ENCODE measurements at places on chromosomes 11 and 22.

- no peak for DNase-seq
Measured at GRCh38 chr11:17263769-17264168, 12.8 kb upstream of the NUCB2 start.

DNA sequence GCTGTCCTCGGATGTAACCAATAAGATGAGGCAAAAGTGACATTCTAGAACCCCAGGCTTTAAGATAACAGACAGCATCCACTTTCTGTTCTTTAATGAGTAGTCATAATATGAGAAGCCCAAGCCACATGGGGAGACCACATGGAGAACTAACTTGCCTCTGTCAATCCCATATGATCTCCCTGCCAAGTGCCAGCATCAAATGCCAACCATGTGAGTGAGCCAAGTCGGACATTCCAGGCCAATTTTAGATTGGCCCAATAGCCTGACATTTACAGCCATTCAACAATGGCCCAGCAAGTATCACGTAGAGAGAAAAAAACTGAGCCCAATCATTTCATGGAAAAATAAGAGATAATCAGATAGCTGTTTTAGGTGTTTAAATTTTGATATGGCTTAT, 2048.3 kb upstream of the RAG2 start:
- no peak for DNase-seq

DNA sequence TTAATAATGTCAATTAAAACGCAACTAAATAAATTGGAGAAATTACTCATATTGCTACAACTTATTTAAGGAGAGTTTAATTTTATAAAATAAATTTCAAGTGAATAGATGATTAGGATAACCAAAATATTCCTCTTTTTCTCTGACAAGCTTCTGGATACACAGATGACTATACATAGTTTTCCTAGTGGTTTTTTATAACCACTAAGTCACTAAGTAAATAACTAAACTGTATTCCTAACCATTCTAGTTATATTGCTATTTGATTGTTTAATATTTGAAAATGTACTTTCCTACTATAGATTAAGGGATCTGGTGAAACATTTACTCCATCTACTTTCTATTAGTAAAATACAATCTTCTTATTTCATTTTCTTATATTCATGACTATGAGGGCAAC, 4.7 kb upstream of the ANGPTL5 start:
- DNase-seq: no peak

- DNase-seq: no peak
Measured at GRCh38 chr11:9639099-9639498, 24.8 kb upstream of the SWAP70 start.

- DNase-seq: no peak
Measured at GRCh38 chr22:27022274-27022895, 365.0 kb downstream of the MIAT start.

- DNase-seq: no peak
Measured at GRCh38 chr22:29394931-29395581, 6.7 kb upstream of the AP1B1 start.

- DNase-seq: no peak
Measured at GRCh38 chr11:70076461-70076931, 1.6 kb upstream of the ANO1 start.

DNA sequence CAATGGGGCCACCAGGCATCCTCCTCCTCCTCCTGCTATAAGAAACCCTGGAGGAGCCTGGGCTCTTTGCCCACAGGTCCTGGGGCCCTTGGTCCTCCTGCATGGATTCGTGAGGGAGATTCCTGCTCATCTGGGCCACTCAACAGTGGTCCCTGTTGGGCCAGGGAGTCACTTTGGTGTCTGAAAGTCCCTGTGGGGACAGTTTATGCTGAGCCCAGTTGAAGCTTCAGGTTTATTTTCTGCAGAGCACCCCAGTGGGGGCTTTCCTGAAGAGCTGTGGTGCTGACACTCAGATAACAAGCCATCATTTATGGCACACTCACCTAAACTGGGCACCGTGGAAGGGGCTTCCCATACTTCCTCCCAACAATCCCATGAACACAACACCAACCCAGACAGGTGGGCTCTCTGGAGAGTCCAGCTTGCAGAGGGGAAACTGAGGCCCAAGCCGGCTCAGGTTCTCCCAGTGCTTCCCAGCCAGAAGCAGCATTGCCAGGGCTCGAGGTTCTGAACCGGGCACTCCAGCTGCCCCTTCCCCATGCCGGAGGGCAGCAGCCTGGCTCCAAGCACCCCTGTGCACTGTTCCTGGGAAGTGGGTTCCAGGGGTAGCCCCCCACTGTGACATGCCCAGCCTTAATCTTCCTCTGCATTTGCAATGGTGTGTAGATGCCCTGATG, 91.3 kb downstream of the MYEOV start:
- no peak for DNase-seq

DNA sequence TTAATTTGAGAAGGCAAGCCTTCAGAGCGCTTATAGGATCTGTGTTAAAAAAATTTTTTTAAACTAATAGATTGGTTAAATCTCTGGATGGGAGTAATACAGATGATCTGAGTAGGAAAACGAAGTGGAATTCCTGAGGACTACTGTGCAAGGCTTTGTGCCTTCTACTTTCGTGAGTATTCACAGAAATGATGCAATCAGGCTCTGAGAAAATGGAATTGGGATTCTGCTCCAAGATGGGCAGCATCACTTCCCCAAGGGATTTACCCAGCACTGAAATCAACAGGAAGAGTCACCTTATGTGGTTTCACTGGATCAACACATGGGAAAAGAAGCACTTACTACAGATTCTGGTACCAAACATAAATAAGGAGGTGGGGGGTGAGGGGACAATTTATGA, 12.5 kb downstream of the KMT5B start:
- no peak for DNase-seq

GRCh38 chr22:30221121-30221992, 25.2 kb downstream of the LIF start:
- no peak for DNase-seq

GRCh38 chr11:12680246-12680939, 6.2 kb downstream of the TEAD1 start:
- peak; percentile 57 for DNase-seq

- no peak for DNase-seq
Measured at GRCh38 chr11:62264004-62264403, 6.0 kb upstream of the SCGB2A2 start.

DNA sequence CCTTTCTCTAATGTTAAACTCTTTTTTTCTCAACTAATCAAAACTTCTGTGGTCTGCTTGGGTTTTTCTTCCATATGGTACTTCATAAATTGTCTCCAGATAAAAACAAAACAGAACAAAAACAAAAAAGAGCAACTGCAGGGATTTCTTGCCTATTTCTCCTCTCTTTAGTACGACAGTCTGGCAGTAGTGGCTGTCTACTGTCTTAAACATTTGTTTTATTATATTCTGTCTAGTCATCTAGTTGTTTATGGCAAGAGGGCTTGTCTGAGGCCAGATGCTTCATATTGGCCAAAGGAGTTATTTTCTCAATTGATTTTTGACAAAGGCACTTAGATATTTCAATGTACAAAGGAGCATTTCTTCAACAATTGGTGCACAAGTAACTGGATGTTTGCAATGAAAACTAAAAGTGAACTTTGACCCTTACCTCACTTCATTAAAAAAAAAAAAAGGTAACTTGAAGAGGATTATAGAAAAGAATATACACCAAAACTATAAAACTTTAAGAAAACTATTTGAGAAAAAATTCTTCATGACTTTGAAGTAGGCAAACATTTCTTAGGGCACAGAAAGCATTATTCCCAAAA, 404.2 kb downstream of the LUZP2 start:
- DNase-seq: no peak

DNA sequence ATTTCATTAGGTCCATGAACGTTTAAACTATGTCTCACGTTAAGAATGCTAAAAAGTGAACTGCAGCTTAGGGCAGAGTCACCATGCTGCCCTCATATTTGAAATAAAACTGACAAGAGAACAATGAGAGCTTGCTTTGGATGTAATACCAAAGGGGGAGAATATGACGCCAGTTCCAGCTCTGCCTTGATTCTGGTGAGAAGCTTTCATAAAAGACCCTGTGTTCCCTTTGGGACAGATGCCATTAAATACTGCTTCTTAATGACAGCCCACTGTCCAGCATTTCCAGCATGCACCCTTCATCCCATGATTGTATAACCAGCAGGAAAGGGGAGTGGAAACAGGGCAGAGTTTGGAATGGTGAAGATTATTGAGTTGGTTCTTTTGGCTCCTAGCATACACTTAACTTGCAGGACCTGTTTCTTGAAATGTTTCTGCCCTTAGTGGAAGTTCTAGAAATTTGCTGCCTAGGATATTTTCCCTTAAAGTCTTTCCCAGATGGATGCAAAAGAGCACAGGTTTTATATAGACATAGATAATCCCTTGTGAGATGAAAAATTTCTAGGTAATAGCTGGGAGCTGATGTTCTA, 139.3 kb upstream of the LDLRAD3 start:
- DNase-seq: no peak

DNA sequence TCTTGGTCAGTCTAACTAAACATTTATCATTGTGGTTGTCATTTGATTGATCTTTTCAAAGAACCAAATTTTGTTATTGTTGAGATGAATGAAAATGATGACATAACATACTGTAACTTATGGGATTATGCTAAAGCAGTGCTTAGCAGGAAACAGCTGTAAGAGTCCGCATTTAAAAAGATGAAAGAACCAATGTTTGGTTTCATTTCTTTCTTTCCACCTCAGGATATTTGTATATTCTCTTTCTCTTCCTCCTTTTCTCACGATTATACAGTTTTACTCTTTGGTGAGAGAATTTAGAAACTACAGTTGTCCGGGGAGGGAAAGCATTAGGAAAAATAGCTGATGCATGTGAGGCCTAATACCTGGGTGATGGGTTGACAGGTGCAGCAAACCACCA, 23.1 kb downstream of the PIH1D2 start:
- DNase-seq: no peak

DNA sequence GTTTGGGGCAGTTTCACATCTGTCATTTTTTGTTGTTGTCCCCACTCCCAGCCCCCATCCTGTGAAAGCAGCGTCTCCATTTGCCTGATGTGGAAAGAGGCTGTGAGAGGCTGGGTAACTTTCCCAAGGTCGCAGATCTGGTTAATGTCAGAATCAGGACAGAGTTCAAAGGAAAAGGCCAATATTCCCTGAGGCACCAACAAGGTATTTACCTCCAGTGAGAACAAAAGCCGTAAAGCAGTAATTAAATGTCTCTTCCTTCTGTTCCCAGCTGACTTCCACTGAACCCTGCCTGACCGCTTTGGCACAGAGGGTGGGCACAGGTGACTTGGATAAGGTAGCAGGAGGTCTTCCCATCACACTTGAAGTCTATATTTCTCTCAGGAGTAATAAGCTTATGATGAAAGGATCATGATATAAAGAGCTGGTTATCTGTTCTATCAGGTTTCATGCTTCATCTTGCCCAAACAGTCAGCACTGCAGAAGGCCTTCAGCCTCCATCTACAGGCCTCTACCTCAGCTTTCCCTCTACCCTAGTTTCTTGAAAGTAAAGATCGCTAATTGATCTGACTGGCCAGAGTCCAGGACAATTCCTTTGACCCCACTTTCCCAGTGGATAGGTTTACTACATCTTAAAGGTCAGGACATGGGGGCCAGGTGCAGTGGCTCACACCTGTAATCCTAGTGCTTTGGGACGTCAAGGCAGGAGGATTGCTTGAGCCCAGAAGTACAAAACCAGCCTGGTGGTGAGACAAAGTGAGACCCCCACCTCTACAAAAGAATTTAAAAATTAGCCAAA, 9.4 kb downstream of the C11orf91 start:
- DNase-seq: no peak

DNA sequence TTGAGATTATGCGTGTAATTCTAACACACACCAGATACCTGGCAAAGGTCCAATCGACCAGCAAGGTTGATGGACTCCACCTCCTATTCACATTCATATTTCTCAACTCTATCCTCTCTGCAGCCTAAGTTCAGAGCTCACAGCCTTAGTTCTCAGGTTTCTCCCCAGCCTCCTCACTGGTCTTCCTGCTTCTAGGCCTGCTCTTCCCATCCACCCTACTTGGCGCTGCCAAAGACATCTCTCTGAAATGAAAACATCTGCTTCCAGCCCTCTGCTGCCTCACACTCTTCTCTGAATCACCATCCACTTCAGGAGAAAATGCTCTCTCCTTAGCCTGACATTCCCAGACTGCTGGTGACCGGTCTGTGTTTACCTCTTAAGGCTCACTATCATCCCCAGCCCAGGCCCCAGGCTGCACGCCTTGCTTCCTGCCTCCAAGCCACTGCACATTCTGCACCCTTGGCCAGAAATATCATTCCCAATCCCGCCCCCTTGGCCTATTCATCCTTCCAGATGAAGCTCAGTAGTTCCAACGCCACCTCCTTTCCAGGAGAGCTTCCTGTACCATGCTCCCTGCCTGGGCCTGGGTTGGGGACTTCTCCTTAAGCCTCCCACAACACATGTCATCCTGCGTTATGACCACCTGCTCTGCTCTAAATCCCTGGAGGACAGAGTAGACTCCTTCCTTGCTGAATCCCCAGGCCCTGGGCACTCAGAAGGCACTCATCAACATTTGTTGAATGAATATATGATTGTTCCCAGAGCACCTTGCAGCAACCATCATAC, 3.5 kb downstream of the ARRB1 start:
- DNase-seq: no peak

DNA sequence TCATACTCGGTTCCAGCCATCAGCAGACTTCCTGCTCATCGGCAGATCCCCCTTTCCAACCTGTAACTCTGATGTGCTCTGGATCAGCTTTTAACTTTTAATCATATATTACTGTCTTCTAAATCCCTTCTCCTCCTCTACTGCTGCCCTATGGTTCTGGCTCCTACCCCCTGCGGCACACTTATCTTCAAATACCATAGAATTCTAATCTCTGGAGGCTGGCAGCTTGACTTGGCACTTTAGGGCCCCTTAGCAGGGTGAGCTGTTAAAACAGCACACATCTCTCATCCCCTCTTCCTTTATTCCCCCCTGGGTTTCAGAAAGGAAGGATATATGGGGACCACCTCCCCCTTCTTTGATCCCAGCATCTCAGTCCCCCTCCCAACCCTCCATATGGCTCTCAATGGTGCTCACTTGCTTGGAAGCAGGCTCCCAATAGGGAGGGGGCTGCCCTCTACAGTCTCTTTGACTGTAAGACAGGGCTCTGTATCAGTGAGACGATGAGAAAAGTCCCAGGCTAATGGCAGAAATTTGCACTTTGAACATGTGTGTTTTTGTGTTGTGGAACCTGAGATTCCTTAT, 4.4 kb upstream of the CNTF start:
- DNase-seq: no peak

GRCh38 chr22:20029550-20030225, 8.8 kb downstream of the TANGO2 start:
- DNase-seq: no peak

- DNase-seq: no peak
Measured at GRCh38 chr22:19955241-19956128, 13.9 kb upstream of the TXNRD2 start.

DNA sequence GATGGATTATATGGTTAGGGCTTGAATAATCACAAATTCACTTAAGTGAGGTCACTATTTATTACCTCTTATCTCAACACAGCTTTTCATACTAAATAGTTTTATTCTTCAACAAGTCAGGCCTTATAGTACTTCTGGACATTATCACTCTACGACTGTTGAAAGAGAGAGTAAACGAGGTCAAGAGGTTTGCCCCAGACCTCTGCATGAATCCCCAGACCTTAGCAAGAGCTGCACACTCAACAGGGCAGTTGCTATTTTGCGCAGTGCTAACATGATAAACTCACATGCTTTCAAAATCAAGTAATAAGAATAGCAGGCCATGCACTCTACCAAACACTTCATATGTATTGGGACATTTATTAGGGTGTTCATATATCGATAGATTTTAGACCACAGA, 60.5 kb downstream of the DDI1 start:
- DNase-seq: no peak
